Myocyte (in vitro differentiated cells): ENCODE measurements at places on chromosomes 1 and 21.

DNA sequence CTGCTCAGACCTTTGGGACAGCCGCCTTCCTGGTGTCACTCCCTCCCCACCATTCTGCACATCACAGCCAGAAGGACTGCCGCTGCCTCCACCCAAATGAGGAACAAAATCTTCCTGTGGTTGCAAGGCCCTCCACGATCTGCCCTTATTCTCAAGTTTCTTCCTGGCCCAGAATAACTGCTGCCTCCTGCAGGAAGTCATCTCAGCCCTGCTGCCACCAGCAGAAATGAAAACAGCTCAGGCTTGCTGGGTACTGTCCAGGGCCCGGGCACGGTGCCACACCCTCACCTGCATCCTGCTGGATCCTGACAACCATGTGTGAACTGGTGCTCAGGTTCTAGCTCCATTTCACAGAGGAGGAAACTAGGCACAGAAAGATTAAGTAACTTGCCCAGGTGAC lies 2.8 kb downstream of the CLDN19 start:
- DNase-seq, result peak; percentile 47

DNA sequence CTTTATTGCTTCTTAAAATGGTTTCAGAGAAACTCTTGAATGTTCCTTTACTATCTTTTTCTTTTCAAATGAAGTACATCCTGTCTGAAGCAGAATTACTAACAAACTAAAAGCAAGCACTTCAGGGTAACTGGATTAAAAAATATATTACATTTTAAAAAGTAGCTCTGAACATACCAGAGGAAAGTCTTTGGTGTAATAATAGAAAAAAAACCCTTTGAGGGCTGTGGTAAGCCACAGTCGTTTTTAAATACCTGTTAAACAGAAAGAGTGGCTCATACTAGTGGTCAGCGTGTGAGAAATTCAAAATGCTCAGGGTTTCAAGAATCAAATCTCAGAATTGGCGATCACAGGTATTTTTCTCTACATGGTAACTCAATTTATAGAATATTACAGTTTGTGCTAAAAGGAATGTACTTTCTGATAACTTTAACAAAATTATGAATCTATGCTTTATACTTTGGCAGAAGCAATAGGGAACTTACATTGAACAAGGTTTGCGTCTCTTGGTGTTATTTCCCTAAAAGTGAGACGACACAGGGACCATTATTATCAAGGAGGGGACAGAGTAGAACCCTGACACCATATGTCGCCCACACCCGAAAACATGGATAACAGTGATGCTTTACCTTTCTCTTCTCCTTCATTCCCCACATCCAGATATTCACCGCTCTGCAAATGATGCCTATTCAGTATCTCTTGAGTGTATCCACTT lies 97.0 kb upstream of the DPH5 start:
- peak; percentile 41 for DNase-seq

- DNase-seq, result no peak
Measured at GRCh38 chr1:25673456-25673855, 56.9 kb downstream of the MAN1C1 start.

DNA sequence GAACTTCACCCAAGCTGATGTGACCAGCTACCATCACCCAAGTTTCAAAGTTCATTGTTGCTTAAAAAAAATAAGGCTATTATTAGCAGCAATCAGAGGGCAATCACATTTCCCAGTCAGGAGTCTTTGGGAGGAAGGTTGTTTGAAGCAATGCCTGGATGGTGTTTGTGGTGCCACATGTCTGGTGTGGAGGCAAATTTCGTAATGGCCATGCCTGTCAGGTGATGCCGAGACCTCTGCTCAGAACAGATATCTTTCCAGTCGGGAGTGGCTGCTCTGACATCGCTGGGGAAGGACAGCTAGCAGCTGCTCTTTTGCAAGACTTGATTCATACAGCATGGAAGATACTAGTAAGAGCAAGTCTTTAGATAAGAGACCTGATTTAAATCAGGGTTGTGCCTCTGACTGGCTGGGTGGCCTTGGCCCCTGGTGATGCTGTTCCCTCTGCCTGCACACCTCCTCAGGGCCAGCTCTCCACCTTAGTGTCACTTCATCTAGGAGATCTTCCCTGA lies 187.8 kb upstream of the JUN start:
- DNase-seq, result peak; percentile 76

- DNase-seq, result no peak
Measured at GRCh38 chr1:245825128-245825901, 670.5 kb downstream of the KIF26B start.
